ENCODE measurements at places on chromosomes 3 and 15. TPM values are rescaled to one million over a fixed set of nuclear protein-coding genes. Genes with fewer than 3 reads are reported as not detected.

DNA sequence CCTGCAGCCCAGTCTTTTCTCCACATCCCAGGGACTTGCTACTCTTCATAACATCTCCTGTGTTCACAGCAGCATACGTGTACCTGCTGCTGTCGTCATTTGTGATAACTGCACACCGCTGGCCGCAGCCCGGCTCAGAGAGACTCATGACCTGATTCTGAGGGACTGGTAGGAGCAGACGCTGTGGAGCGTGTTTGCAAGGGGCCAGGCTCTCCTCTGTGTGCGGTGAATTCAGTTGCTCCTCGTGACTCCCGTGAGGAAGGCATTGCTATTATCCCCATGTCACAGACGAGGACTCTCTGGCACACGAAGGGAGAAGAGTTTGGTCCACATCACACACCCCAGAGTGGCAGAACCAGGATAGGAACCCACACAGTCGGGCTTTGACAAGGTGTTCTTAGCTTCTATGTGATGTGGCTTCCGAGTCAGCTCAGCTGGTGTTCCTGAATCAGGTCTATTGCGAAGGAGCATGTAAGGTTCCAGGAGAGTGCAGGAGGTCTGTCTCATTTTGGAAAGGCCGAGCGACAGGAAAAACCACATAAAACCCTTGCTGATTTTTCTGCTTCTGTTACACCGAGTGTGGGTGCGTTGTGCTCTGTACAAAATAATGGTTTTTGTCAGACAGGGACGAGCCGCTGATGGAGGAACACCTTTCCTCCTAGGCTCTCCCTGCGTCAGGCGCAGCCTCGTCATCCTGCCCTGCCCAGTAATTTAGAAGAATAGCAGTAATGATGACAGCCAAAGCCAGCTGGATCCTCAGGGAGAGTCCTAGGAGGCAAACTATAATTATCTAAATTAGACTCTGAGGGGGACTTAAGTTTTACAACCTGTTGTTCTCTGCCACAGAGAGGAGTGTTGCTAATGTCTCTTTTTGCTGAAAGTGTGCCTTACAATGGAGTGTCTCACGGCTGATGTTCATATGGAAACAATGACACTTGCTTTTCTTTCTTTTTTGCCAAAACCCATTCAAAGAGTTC is 157.5 kb upstream of the RGMA start:
- DNase-seq = no peak

- DNase-seq = no peak
Observed at GRCh38 chr3:188191460-188191859, 37.5 kb downstream of the LPP start.

Gene SLC2A2
- total RNA-seq = not detected

- no peak for DNase-seq
Observed at GRCh38 chr3:116939091-116939490, 229.5 kb downstream of the TUSC7 start.

DNA sequence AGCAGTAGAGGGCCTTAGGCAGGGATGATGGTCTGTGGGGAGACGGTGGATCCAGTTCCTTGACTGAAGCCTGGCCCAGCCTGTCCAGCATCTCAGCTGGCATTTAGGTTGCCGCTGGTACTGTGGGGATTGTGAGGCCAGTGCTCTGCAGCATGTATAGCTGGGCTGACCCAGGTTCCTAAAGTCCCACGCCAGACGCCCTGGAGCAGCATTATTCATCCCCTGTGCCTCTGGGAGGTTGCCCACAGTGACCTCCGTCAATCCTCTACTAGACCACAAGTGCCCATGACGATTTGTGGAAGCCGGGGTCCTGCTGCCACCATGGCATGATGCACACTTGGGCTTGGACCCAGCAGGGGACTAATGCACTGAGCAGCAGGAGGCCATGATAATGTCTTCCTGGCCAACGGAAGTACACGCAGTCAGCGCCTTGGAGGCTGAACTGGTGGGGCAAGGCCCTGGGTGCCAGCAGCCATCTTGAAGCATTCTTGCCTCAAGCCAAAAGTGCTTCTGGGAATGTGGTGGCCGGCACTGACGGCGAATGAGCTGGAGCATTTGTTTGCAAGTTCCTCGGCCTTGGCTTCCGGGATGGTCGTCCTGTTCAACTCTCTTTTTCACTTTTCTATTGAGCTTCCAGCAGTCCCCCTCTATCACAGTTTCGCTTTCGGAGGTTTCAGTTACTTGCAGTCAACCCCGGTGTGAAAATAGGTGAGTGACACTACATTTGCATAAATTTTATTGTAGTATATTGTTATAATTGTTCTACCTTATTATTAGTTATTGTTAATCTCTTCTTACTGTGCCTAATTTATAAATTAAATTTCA is 949.4 kb downstream of the ROBO1 start:
- no peak for DNase-seq

DNA sequence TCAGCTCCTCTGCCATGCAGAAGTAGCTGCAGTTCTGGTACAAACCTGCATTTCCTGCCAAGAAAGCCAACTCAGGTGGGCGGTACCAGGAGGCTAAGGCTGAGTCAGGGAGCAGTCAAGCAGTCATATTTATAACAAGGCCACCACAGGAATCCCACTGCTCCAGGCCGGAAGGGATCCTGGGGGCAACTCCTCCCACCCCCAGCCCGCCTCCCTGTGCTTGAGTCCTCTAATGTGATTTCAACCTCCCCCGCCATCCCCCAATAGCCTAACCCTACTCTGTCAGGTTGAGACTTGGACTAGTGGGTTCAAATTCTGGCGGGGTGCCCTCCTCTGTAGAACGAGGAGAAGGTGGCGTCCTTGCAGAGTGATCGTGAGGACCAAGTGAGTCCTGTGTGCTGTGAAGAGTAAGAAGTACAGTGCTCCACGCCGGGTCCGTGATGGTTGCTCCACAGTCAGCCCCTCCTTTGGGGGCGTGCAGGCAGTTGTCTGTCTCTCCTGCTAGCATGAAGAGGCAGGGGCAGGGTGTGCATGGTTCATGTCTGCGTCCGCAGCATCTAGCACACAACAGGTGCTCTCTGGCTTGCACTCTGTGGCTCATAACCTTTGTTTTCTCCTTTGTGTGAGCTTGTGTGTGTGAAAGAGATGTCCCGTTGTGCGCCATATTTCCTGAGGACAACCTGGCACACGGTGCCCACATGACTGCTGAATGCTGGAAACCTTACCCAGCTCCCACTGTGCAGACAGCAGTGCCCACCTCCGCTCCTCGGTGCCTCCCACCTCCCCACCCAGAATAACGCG is 78.3 kb downstream of the SMAD6 start:
- DNase-seq = no peak

Gene PAK6
- not detected for total RNA-seq

GRCh38 chr15:68368731-68369435 is 63.1 kb downstream of the ITGA11 start:
- DNase-seq = no peak

GRCh38 chr3:174068035-174068434 is 670.5 kb downstream of the NLGN1 start:
- DNase-seq = no peak

GRCh38 chr15:95303713-95304112 is 1026.8 kb upstream of the NR2F2 start:
- DNase-seq = no peak

GRCh38 chr15:100920516-100921135 is 1.5 kb downstream of the LRRK1 start:
- no peak for DNase-seq

DNA sequence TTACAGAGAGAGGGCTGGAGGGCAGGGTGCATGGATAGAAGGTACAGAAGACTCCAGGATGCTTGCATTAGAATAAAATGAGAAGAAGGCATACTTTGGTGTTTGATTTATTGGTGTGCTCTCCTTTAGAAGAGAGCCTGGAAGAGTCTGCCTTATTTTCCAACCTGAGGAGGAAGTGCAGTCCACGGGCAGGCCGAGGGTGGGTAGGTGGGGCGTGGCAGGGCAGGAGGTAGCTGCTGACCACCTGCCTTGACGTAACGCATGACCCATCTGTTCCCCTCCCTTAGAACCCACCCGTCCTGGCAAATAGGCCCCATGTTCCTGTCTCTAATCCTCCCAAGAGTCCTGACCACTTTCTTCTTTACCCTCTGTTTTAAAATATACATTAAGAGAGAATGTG is 222.3 kb upstream of the LYSMD4 start:
- no peak for DNase-seq

GRCh38 chr15:67070892-67071664 is 5.7 kb downstream of the SMAD3 start:
- no peak for DNase-seq

Gene HDC
- 10.0 TPM for total RNA-seq

GRCh38 chr3:44923632-44924456 is 49.4 kb downstream of the TGM4 start:
- DNase-seq = no peak

GRCh38 chr3:53162672-53163443 is 1.8 kb downstream of the PRKCD start:
- DNase-seq = no peak

DNA sequence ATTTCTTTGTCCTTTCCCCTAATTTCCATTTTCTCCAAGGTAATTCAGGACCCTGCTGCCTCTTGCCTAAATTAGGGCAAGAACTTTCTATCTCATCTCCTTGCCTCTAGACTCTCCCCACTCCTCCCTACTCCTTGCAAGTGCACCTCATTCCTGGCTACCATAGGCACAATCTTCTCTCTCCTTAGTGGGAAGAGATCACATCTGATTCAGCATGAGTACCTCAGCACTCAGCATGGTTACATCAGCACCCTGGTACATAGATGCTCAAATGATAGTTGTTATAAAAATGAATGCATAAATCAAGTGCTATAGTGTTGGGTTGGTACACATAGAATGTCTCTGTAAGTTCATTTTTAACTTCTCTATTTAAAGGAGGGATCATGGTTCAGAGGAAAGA is 313.4 kb upstream of the RASGRP1 start:
- no peak for DNase-seq

GRCh38 chr15:72840114-72840513 is 56.6 kb upstream of the ADPGK start:
- DNase-seq = no peak

- no peak for DNase-seq
Observed at GRCh38 chr3:156659260-156659659, 15.1 kb upstream of the TIPARP start.

Gene DOCK3
- total RNA-seq = 0.16 TPM

Gene PSMA4
- 120 TPM for total RNA-seq

Gene SLC28A1
- total RNA-seq = not detected

GRCh38 chr3:9204253-9204992 is 45.0 kb downstream of the SRGAP3 start:
- no peak for DNase-seq

Gene FBLN2
- total RNA-seq = 156 TPM

Gene SLC30A4
- total RNA-seq = 7.0 TPM

DNA sequence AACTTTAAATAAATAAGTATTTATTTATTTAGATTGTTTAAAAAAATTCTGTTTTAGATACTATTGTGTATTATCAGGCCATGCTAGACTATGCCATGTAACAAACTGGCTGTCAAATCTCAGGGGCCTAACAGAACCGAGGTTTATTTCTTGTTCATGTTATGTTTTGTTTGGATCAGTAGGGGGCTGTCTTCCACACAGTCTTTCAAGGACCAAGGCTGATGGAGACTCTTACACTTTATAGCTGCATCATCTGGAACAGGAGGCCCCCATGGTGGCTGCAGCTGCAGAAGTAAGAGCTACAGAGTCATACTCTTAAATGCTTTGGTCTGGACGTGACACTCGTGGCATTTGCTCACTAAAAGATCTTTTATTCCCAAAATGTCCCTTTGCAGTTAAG is 33.0 kb upstream of the ARL14 start:
- no peak for DNase-seq

Gene EIF1B
- total RNA-seq = 41.1 TPM

- no peak for DNase-seq
Observed at GRCh38 chr3:37103103-37103808, 71.1 kb downstream of the LRRFIP2 start.

DNA sequence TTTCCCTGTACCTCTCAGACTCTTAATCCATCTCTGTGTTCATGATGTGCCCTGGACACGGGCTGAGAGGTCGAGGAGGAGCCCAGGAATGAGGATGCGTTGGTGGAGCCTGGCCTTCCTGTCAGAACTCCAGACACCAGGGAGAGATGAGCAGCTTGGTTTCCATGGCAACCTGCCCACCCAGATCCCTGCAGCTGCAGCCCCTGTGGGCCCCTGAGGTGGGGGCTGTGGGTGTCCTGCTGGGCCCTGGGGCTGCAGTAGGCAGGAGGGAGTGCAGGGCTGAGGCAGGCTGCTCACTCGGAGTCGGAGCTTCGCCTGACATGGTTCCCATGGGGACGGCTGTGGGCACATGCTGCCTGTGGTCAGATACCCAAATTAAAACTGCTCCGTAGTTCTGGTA is 7.7 kb upstream of the SCN10A start:
- DNase-seq = no peak

Gene SMCO1
- not detected for total RNA-seq

Gene COLQ
- 1.2 TPM for total RNA-seq

DNA sequence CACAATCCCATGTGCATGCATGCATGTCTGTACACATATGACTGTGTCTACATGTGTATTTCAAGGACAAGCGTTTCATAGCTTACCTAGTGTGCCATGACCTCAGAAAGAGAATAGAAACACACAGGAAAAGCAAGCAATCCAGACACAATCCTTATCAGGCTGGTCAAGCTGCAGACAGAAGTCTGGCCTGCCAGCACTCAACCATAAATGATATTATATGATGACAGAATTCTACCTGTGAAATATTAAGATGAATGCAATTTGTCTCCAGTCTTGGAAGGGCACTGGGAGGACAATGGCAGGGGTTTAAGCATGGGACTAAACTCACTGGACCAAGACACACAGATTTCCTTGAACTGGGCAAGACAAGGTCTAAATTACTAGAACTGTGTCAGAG is 50.9 kb upstream of the ARL6 start:
- DNase-seq = no peak

DNA sequence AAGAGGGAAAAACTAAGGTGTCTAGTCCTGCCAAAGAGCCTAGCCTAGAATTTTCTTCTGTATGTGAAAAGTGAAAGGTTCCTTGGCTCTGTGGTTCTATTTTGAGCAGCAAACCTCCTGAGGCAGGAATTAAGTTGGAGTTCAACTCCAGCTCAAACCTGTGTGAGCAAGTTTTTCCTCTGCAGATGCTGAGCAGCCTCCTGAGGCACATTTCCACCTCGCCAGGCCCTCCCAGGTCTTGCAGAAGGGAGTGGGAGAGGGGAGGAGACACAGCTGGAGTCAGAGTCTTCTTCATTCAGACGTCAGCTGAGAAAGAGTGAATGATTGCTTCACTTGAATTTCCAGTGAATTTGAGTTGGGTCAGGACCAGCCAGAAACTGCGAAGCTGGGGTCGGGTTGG is 69.5 kb upstream of the ETV5 start:
- no peak for DNase-seq

- no peak for DNase-seq
Observed at GRCh38 chr3:126998320-126998719, 15.4 kb downstream of the PLXNA1 start.

- DNase-seq = no peak
Observed at GRCh38 chr3:186668426-186668825, 2.6 kb downstream of the HRG start.

DNA sequence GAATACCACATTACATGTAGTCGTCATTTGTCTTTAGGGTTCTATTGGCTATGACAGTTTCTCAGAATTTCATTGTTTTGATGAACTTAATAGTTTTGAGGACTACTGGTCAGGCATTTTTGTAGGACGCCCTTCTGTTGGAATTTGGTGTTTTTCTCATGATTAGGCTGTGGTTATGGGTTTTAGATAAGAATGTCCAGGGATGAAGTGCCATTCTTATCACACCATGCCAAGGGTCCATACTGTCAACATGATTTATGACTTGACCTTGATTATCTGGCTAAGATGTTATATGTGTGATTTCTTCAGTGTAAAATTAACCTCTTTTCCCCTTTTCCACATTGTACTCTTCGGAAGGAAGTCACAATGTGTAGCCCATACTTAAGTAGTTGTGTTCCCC is 135.3 kb downstream of the DIPK2A start:
- DNase-seq = no peak

- no peak for DNase-seq
Observed at GRCh38 chr3:17915341-17915740, 172.9 kb upstream of the TBC1D5 start.

Measured in omental fat pad (tissue), 4 donors.